A549 treated with Mapracorat at 1 μM for 4 hours (cell line): ENCODE measurements at places on chromosomes 7 and 10. TPM values are rescaled to one million over a fixed set of nuclear protein-coding genes. Genes with fewer than 3 reads are reported as not detected.

Gene CDC14C
- total RNA-seq: not detected in 5 replicates

Gene LRRN3
- total RNA-seq: 0.04 to 0.05 TPM in 2 of 5 replicates, not detected in the others

Gene COBL
- 3.8 to 5.2 TPM (median 4.2 TPM) in 5 replicates for total RNA-seq

Gene VSTM2A
- not detected in 5 replicates for total RNA-seq

Gene MBL2
- not detected in 5 replicates for total RNA-seq

Gene BMI1
- 31.0 to 38.5 TPM (median 37.0 TPM) in 5 replicates for total RNA-seq

Gene MRC1
- 0.03 TPM in 2 of 5 replicates, not detected in the others for total RNA-seq

Gene SLC26A3
- not detected in 5 replicates for total RNA-seq

Gene VIPR2
- not detected in 5 replicates for total RNA-seq

Gene PALD1
- total RNA-seq: 5.8 to 7.4 TPM (median 6.7 TPM) in 5 replicates

Gene IFIT1B
- total RNA-seq: not detected in 5 replicates

Gene STOX1
- total RNA-seq: 0.33 to 0.86 TPM (median 0.60 TPM) in 5 replicates

Gene MARVELD1
- total RNA-seq: 43.9 to 51.9 TPM (median 51.6 TPM) in 5 replicates

Gene PON3
- 30.2 to 41.2 TPM (median 36.7 TPM) in 5 replicates for total RNA-seq

Gene UCMA
- not detected in 5 replicates for total RNA-seq

Gene PIP
- total RNA-seq: 0.36 to 0.48 TPM (median 0.36 TPM) in 3 of 5 replicates, not detected in the others

Gene SH2B2
- 1.8 to 3.9 TPM (median 3.5 TPM) in 5 replicates for total RNA-seq

Gene TMEM184A
- total RNA-seq: 6.0 to 11.2 TPM (median 10.3 TPM) in 5 replicates

Gene PRF1
- total RNA-seq: not detected in 5 replicates

Gene HTR7
- 0.11 to 0.19 TPM (median 0.14 TPM) in 5 replicates for total RNA-seq

Gene HABP2
- 0.04 to 0.13 TPM (median 0.09 TPM) in 4 of 5 replicates, not detected in the other for total RNA-seq

Gene MSMB
- 0.63 TPM in 1 of 5 replicates, not detected in the others for total RNA-seq

Gene CPVL
- 0.17 to 0.51 TPM (median 0.29 TPM) in 5 replicates for total RNA-seq

Gene PDE1C
- 2.9 to 4.2 TPM (median 3.6 TPM) in 5 replicates for total RNA-seq

Gene EMX2
- not detected in 5 replicates for total RNA-seq

Gene RARRES2
- not detected in 5 replicates for total RNA-seq

Gene IDI2
- total RNA-seq: 0.10 TPM in 1 of 5 replicates, not detected in the others

Gene RAB18
- total RNA-seq: 72.8 to 91.9 TPM (median 89.3 TPM) in 5 replicates

Gene HMX2
- total RNA-seq: 0.08 to 0.23 TPM (median 0.14 TPM) in 4 of 5 replicates, not detected in the other

Gene SLC25A13
- 33.3 to 38.5 TPM (median 34.0 TPM) in 5 replicates for total RNA-seq

Gene AQP1
- 0.34 to 0.72 TPM (median 0.66 TPM) in 5 replicates for total RNA-seq

Gene PPIF
- 130 to 189 TPM (median 140 TPM) in 5 replicates for total RNA-seq

Gene GPR141
- not detected in 5 replicates for total RNA-seq

Gene CFTR
- not detected in 5 replicates for total RNA-seq

Gene CACNA2D1
- 4.9 to 8.1 TPM (median 7.7 TPM) in 5 replicates for total RNA-seq
